ENCODE measurements at places on chromosomes 2 and 18.

DNA sequence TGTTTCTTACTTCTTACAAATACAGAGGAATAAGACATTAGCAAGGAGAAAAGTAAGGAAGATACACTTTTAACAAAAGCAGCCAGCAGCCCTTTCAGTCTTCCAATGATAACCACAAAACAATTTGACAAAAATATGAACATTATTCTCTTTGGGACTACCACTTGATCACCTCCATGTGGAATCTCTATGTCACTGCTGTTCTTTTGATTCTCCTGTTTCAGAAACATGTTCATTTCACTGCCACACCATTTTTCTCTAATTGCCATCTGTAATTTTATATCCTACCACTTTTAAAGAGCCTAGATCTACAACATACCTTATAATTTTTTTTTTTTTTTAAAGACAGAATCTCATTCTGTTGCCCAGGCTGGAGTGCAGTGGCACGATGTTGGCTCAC is 10.9 kb downstream of the INO80D start:
- no peak for DNase-seq

DNA sequence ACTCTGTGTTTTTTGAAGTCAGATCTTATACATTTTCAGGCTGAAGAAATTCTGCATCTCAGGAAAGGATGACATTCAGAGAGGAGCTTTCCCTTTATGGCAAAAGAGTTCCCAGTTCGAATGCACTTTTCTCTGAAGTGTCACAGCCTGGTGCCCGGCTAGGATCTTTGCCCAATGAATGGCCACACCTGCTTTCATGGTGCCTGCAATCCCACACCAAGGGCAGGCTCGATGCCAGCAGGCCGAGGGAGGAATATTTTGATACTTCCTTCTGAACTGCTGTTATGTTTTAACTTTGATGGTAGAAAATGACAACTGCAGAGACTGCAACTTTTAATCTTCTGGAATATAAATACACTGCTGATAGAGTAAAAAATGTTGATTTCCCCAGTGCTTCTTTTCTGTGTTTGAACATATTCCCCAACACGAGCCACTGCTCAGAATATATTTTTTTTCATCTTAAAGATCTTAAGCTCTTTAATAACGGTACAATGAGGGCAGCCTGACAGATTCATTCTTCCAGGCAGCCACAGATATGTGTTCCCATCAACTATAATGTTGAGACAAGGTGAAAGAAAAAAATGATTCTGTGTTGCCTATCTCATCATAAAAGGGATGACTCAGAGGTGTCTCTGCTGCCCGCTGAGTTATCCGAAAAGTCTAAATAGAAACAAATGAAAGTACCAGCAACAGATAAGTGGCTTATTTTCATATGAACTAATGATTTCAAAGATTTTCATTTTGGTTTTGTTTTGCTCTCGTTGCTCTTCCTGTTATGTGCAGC is 848.5 kb downstream of the DCDC2C start:
- no peak for DNase-seq

- no peak for DNase-seq
Observed at GRCh38 chr18:50179465-50179864, 15.5 kb downstream of the MYO5B start.

DNA sequence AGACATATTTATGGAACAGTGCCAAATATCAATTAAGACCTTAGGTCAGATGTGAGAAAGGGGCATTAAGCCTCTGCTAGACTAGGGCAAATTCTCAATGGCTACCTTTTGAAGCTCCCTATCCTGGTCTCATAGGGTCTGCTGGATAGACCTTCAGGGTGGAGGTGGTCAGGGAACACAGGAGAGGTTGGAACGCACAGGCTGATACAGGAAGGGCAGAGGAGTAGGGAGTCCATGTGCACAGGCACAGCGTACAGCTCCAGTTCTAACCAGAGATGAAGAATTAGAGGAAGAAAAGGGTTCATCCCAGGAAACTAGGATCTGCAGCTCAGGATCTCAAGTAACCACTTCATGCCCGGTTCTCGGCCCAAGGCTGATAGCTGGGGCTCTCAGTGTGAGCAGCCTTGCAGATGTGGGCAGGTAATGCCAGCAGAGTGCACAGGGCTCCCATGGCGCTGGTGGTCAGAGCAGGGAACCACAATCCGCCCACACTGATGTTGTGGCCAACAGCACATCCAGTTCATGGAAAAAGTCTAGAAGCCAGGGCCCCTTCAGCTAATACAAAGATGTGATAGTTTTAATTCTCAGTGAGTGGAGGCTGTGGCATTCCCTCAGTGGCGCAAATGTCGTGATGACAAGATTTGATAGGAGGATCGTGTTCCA is 3.4 kb upstream of the EVA1A start:
- no peak for DNase-seq

DNA sequence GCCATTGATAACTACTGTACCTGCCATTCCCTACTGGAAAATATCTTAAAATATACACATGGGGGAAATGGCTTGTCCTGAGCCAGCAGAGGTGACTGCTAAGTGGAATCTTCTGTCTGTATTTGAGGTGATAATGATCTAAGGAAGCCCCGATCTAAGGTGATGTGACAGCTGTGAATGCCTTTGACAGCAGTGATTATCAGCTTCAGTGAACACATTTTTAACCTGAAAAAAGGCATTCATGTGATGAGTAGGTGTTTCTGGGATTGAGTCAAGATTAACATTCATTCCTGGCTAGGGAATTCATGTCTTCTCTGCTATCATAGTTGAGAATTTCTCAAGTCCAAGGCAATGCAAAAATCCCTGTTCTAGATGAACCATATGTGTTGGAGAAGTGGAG is 9.1 kb upstream of the MAPRE2 start:
- no peak for DNase-seq

DNA sequence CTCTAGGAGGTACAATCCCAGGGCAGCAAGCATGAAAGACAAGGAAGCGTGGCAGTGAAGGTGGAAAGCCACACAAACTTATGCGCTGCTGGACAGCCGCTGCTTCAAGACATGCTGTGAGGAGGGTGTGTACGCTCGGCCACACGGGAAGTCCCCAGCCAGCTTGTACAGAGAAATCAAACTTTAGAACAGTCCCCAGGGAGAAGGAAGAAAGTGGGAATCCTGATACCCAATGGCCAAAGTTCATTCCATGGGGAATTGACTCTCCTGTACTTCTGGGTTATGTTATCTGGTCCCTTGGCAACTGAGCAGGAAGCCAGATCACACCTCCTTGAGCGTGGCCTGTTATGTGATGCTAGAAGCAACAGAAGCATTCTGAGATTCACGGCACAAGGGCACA is 86.1 kb upstream of the BOD1L2 start:
- no peak for DNase-seq

- no peak for DNase-seq
Observed at GRCh38 chr2:212408524-212408923, 130.1 kb downstream of the ERBB4 start.

Data from GM12892 (cell line).